ENCODE measurements at places on chromosomes 2 and 18.

GRCh38 chr18:60847517-60847916 is 474.9 kb upstream of the MC4R start:
- no peak for DNase-seq

DNA sequence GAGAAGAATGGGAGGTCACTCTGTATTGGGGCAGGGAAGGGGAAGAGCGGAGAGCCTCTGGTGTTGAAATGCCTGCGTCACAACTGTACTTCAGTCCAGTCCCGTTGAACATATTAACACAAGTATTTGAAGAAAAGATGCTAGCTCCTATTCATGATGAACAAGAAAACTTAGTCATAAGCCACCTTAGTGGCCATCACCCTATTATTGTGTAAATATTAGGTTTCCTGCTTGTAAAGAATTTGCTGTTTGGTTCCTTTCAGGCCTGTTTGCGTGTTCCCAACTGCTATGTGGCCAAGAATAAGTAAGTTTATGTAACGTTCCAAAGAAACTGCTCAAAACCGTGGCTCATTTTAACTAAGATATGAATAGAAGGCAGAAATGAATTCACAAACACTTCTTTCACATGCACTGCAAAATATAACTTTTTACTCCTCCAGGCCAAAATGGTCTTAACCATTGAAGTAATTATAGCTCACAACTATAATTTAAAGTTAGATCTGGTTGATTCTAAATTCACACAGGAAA is 204.3 kb downstream of the ZNF385B start:
- DNase-seq = no peak

DNA sequence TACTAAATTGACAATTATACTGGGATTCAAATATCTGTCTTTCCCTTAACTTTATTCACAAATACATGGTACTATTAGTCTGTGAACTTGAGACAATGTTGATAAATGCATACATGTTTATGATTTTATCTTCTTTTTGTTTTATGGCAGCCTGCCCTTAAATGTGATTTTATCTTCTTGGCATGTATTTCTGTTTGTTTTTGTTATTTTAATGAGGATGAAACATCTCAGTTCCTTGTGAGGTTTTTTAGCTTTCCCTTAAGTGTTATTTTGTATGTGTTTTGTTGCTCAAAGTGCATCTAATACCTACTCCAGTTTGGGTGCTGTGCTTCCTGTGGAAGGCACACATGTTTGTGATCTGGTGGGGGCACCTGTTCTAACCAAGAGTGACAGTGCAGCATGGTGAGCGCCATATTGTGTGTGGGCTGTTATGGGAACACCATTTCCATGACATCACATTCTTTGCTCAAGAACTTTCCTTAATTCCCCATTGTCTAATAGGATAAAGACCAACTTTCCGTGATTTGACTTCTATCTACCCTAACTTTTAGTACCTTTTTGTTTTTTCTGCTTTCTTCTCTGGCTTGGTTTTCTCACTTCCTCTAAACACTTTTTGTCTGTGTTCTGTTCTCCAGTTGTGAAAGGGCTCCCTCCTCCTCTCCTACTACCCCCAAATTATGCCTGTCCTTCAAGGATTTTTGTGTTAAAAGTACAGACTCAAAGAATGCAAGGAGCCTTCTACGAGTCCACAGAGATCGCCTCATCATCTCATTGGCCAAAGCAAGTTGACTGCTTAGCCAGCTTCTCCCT is 162.1 kb upstream of the TTC39C start:
- DNase-seq = no peak

GRCh38 chr2:210376694-210377093 is 61.7 kb upstream of the MYL1 start:
- no peak for DNase-seq

GRCh38 chr2:156057647-156058046 is 274.9 kb downstream of the NR4A2 start:
- DNase-seq = no peak

- no peak for DNase-seq
These were observed 344.3 kb upstream of the RAB12 start for GRCh38 chr18:8264861-8265411.

- no peak for DNase-seq
These were observed 584.7 kb upstream of the SETBP1 start for GRCh38 chr18:44096016-44096415.

DNA sequence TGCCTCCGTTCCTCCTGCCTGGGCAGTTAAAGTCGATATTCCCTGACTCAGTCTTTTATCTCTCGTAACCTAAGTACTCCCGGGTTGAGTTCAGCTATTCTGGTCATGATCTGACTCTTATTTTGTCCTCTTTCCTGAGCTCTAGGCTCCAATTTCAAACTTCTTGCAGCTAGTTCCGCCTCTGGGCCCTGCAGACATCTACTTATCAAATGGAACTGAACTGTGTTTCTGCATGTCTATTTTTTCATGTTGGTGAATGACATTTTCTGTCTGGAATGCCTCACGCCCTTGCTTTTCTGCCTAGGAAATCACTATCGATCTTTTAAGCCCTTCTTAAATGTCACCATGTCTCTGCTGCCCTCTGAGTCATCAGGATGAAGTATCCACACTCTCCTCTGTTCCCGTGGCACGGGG is 101.5 kb downstream of the VAPA start:
- DNase-seq = no peak

GRCh38 chr2:133855526-133855925 is 287.3 kb upstream of the NCKAP5 start:
- no peak for DNase-seq

- DNase-seq = no peak
These were observed 12.9 kb downstream of the CCDC148 start for GRCh38 chr2:158443606-158444005.

DNA sequence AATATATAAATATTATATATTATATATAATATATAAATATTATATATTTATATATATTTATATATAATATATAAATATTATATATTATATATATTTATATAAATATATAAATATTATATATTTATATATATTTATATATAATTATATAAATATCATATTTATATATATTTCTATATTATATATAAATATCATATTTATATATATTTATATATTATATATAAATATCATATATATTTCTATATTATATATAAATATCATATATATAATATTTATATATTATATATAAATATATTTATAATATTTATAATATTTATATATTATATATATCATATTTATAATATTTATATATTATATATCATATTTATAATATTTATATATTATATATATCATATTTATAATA is 321.4 kb downstream of the CDH2 start:
- DNase-seq = no peak
